ENCODE measurements at places on chromosomes 1 and 21.

DNA sequence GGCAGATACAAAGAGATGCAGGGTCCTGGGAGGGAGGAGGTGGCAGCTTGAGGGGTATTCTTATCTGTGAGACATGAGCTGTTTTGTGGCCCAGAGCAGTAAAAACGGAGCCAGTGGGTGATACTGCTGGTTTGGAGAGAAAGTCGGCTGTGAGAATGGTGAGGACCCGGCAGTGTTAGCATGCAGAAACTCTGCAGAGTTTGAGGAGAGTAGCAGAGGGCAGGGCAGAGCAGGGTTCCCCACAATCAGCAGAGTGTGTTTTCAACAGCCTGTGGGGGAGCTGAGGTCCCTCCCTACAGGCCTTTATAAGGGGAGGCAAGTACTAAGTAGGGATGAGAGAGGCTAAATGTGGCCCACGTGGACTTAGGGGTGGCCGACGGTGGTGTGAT is 423 bp downstream of the SLAMF8 start:
- no peak for DNase-seq

GRCh38 chr1:82179131-82179530 is 378.4 kb downstream of the ADGRL2 start:
- no peak for DNase-seq

DNA sequence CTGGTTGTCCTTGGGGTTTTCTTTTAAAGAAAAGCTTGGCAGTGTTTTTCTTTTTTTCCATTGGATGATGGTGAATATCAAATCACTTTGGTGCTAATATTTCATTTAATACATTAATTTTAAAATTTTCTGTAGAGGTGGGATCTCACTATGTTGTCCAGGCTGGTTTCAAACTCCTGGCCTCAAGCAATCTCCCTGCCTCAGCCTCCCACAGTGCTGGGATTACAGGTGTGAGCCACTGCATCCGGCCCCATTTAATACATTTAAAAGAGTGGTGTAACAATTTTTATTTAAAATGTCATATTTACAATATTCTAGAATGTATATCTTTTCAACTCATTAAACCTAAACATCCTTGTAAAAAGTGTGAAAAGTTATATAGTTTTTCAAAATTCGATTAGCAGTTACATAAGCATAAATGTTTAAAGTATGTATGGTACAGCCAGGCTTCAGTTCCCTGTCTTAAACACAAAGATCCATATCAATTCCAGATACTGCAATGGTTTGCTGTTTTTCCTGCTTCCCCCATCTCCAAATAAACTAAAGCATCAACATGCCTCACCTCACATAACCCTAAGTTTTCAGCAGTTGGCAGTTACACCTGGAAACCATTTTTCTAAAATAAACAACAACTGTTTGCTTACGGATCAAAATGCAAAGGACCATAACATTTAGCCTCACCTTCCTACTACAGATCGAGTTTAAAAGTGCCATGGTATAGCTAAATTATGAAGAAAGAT is 8.9 kb upstream of the LGALS8 start:
- no peak for DNase-seq

GRCh38 chr1:86377341-86377740 is 18.8 kb downstream of the ODF2L start:
- no peak for DNase-seq

- peak; percentile 89 for DNase-seq
Observed at GRCh38 chr1:244272471-244273261, 179.0 kb downstream of the ADSS2 start.

DNA sequence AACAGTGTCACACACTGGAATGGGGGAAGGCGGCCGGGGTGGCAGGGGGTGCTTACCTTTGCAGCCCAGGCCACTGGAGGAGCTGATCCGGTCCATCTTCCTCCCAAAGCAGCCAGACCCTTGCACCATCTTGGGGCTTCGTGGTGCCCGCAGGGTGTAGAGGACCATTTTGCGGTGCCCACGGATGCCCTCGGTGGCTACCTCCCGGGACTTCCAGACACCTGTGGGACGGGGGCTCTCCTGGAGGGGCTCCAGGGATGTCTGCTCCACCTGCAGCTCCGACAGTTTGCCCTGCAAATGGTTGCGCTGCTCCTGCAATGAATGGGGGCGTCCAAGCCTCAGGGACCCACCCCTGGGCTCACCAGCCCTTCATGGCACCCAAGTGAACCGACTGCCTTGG is 587 bp downstream of the NPPB start:
- DNase-seq, result no peak

- DNase-seq, result no peak
Observed at GRCh38 chr21:16310176-16310575, 580.4 kb downstream of the USP25 start.

DNA sequence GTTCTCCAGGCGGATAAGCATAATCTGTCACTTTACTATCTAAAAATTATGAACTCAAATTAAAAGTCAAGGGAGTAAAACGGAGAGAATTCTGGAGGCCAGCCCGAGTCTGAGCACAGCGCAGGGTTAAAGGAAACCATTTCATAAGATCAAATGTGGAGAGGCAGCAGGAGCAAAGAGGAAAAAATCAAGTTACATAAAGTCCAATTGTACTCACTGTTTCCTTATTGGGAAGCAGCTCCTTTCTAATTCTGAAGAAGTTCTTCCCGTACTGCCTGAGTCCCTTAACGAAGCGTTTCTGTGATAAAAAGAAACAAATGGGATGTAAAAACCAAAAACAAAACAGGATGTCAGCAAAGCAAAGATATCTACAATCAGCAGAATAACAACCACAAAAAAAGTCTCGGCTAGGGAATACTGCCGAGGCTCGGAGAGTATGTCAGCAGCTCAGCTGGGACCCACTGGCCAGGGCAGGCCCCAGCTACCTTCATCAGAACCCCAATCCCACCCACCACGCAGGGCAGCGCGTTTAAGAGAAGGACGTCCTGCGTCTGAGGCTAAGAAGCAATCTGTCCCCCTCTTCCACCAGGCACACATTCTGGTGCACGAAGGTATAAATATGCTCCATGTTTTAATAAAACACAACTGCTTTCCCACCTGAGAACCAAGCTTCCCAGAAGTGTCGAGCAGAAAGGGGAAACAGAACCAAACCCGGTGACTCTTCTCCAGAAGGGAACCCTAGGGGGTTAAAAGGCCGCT is 104.8 kb downstream of the SLC45A1 start:
- peak; percentile 26 for DNase-seq

DNA sequence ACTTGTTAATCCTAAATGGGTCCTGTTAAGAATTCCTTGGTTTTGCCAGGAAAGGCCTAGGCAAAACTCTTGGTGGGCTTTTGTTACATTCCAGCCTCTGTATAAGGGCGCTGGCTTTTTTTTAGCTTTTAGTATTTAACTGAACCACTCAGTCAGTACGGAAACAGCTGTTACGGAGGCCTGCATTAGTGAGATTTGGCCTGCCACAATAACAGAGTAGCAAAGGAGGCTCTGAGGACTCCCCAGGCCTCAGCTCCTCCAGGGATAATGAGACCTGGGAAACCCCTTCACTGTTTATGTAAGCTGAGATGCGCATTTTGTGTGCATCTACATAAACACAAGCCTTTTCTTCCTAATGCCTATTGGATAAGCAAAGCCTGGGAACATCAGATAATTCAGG is 210.2 kb downstream of the APP start:
- DNase-seq, result no peak

Data from Kasumi-1 (cell line).